Kasumi-1 (cell line): ENCODE measurements at places on chromosomes 2 and 18.

DNA sequence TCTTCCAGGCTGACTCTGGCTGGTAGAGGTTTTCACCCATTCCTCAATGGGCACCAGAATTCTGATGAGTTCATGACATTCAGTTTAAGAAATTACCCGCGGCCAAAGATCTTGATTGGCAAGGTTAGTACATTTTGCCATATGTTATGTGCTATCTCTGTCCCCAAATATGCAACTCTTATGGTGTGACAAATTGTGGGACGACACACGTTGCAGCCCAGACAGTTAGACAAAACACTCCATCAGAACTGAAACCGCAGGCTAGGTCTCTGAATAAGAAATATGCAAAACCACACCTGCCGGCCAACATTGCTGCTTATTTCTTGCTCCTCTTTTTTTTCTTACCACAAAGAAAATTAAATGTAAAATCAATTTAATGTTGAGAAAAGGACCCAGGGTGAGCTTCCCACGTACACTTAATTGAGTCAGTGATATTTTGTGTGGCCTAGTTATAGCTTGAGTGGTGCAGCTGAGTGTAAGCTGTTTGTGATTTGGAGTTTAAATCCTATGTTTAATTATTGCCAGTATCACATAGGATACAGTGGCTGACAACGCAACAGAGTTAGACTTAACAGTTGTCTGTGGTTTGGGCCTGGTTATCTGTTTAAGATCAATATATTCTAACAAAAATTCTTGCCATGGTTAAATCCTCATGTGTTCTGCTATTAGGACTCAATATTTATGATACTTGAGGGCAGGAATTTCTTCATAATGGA lies 35.7 kb upstream of the LTBP1 start:
- no peak for DNase-seq

DNA sequence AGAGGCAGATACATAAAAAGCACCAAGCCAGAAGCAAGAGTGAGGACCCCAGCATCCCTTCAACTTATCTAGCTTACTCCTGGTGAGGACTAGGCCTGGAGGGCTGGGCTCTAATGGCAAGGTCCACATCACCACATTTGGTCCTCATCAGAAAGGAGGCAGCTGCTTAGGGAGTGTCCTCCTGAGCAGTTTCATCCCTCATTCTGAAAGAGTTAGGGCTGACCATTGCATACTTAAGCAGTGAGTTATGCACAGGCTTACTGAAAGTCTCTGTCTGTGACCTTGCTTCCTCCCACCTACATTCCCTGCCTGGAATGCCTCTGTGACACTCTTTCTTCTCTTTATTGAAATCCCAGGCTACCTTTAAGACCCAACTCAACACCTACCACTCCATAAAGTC lies 301.8 kb upstream of the ACVR2A start:
- DNase-seq = no peak

GRCh38 chr2:74676331-74676730 lies 22.3 kb downstream of the SEMA4F start:
- peak; percentile 7 for DNase-seq

- DNase-seq = no peak
Observed at GRCh38 chr2:176556373-176556772, 287.1 kb downstream of the MTX2 start.

DNA sequence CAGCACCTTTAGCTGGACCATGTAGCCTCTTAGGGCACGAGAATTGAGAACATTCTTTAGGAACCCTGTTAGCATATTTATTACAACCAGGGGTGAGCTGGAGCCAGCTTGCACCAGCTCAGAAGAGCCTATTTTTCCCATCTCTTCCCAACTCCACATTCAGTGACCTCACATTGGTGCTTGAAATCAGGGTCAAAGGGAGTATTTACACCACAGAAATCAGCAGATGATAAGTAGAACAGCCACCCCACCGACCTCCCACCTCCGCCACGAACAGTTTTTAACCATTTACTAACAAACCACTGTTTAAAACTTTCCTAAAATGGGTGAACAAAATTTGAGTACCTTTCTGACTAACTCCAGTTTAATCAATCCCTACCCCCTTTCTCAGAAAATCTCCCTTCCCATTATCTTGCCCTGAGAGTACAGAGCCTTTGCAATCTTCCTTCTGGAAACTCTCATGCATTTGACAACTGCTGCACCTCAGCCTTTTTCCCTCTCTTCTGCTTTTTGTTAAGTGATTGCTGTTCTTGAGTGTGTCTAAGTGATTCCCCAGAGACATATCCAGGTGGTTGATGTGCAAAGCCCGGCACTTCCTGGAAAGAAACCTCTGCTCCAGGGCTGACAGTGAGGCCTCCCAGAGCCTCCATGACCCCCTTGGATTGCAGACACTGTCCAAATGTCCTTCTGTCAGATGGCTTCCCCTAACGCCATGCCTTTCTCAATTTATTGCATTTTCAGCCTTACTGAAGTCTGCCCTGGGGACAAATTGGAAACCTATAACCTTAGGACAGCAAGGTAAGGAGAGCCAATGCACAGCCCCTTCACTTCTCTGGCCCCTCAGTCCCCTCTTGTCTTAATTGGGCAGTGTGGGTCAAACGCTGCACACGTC lies 389.5 kb upstream of the TNP1 start:
- DNase-seq = no peak

GRCh38 chr2:121408641-121409040 lies 122.0 kb upstream of the RNU4ATAC start:
- DNase-seq = no peak

- no peak for DNase-seq
Observed at GRCh38 chr18:1668279-1668678, 763.6 kb downstream of the ADCYAP1 start.

DNA sequence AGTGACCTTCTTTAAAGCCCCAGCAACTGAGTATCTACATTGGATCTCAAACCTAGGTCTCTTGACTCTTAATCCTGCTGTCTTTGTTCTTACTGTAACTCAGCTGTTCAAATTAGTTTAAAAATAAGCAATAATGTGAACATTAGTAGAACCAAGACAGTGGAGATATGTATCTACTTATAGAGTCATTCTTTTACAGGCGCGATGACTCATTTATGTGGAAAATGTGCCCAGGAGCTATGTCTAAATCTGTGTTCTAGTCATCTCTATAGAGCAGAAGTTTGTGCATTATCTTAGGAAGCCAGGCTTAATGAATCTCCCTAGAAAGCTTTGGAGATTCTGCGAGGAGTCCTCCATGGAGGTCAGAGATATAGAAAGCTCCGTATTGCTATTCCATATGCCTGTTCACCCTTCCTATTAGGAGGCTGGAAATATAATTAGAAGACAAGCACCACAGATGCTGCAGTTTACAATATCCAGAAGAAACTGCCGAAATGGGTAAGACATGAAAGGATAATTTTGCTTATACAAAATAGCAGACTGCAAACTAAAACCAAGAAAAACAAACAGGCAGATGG lies 211.6 kb downstream of the TRIB2 start:
- no peak for DNase-seq

DNA sequence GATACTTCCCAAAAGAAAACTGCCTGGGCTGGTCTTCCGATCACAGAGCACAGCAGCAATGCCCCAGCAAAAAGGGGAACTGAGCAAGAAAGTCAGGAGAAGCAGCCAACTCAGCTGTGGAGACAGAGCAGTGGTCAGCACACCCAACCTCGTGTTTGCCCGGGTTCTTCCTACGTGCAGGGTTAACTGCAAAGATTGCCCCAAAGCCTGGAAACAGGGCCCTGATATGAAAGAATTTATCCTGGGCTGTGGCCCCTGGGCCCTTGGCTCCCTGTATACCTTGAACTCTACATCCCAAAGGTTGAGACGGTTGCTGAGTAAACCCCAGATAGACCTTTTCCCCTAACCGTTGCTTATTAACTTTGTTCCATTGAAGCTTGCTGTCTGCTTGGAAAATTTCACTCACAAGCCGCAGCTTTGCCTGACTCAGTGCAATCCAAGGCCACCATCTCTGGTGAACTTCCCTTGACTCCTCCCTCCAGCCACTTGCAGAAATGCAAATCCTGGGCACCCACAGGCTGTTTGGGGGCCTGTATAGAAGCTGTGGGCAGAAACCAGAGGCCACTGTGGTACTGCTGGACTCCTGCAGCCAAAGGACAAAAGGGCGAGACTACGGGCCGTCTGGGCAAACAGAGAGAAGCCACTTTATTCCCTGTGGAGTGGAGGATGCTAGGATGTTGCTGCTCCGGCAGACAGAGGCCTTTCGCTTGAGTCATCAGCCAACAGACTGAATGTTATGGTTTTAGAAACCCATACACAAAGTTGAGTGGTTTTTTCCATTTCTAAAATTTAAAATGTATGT lies 18.2 kb downstream of the NRP2 start:
- peak; percentile 27 for DNase-seq

GRCh38 chr2:110886826-110887573 lies 154.6 kb downstream of the ACOXL start:
- DNase-seq = no peak

DNA sequence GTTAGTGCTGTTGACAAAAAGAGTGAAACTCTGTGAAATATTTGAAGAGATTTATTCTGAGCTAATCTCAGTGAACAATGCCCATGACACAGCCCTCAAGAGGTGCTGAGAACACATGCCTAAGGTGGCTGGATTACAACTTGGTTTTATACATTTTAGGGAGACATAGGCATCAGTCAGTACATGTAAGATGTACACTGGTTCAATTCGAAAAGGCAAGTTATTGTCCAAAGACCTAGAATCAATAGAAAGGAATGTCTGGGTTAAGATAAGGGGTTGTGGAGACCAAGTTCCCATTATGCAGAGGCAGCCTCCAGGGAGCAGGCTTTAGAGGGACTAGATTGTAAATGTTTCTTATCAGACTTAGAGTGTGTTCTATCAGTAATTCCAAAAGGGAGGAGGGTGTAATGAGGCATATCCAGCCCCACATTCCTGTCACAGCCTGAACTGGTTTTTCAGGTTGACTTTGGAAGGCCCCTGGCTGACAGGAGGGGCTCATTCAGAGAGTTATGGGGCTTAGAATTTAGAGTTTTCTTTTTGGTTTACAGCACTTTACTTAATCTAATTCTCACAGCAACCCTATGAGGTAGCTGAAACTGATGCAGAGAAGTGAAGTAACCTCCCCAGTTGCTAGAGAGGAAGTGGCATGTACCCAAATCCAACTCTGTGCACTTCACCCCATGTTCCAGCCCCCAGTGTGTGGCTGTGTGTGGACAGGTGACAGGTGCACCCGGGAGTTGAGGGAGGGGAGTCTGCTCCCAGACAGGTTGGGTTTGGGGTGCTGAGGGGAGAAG lies 28.3 kb upstream of the ASAP2 start:
- DNase-seq = no peak

DNA sequence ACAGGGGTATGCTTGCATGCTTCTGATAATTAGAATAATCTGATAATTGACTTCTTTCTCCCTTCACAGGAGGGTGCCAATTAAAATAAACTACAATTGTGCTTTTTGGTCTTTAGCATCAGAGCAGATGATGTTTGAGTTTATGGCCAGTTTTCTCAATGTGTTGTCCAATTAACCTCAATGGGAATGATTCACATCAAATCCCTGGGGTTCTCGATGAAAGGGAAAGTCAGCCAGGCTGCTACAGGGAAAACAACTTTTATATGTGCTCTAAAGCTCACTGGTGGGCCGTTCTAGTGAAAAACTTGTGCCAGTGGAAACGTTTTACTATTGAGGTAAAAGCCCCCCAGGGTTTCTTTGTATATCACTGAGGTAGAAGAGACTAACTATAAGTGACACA lies 887.3 kb upstream of the CRIM1 start:
- no peak for DNase-seq

GRCh38 chr2:127404466-127405254 lies 13.6 kb upstream of the PROC start:
- no peak for DNase-seq

DNA sequence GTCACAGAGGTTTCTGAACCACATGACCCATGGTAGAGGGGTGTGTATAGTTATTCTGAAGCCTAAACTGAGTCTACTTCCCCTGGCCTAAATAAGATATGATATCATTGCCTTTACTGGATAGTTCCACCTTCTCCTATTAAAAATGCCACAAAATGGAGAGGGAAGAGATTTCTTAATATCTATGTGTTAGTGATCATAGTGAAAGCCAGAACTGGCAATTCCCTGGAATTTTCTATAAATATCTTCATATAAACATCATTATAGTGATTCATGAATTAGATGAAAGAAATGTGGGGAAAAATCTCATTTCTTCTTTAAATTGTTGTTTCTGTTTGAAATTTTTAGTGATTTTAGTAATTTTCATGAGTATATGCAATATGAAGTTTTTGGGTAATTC lies 45.8 kb downstream of the TSHZ1 start:
- DNase-seq = no peak

- DNase-seq = no peak
Observed at GRCh38 chr2:113224647-113225236, 51.0 kb downstream of the PSD4 start.

GRCh38 chr2:106059416-106060065 lies 134.6 kb downstream of the UXS1 start:
- no peak for DNase-seq

- DNase-seq = no peak
Observed at GRCh38 chr2:133421516-133422324, 146.5 kb downstream of the NCKAP5 start.

GRCh38 chr18:26960911-26961310 lies 95.4 kb upstream of the AQP4 start:
- DNase-seq = peak; percentile 29

- DNase-seq = peak; percentile 90
Observed at GRCh38 chr18:45664824-45665763, 49.8 kb downstream of the SLC14A2 start.

GRCh38 chr2:109376796-109377495 lies 236.8 kb downstream of the SEPTIN10 start:
- DNase-seq = no peak

DNA sequence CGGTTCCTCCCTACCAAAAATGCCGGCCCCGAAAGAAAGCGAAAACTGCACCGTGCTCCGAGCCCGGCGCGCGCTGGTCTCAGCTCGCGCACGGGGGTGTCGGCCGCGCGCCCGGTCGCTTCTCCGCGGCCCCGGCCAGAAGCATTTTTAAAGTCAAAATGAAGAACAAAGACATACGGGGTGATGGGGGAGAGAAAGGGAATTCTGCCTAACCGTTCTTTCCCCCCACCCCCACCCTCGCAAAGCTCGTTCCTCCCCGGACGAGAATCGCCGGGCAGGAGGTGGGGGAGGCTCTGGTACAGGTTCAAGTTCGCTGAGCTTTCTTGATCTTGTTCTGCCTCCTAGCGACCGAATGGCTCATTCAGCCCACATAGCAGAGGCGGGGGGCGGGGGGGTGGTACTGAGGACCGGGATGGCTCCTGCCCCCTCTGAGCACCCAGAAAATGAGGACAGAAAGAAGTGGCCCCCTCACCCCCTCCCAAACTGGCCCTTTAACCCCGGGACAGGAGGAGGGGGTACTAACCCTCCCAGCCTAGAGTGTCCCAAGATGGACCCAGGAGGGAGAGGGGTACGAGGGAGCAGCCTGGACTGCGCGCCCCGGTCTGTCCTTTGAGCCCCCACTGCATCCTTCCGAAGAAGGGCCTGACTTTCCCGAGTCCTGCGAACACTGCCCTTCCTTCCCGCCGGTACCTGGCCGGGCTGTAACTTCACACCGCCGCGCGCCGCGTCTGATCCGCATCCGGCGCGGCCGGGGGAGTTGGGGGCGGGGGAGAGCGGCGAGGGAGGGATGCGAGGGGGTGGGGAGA lies 3.1 kb downstream of the BCL11A start:
- DNase-seq = peak; percentile 90

GRCh38 chr2:43402452-43402937 lies 176.1 kb upstream of the ZFP36L2 start:
- DNase-seq = no peak

- no peak for DNase-seq
Observed at GRCh38 chr18:53603276-53603675, 621.2 kb downstream of the MBD2 start.

- no peak for DNase-seq
Observed at GRCh38 chr18:75109319-75109691, 99.6 kb downstream of the PTGR3 start.
